ENCODE measurements at places on chromosomes 2 and 18.

DNA sequence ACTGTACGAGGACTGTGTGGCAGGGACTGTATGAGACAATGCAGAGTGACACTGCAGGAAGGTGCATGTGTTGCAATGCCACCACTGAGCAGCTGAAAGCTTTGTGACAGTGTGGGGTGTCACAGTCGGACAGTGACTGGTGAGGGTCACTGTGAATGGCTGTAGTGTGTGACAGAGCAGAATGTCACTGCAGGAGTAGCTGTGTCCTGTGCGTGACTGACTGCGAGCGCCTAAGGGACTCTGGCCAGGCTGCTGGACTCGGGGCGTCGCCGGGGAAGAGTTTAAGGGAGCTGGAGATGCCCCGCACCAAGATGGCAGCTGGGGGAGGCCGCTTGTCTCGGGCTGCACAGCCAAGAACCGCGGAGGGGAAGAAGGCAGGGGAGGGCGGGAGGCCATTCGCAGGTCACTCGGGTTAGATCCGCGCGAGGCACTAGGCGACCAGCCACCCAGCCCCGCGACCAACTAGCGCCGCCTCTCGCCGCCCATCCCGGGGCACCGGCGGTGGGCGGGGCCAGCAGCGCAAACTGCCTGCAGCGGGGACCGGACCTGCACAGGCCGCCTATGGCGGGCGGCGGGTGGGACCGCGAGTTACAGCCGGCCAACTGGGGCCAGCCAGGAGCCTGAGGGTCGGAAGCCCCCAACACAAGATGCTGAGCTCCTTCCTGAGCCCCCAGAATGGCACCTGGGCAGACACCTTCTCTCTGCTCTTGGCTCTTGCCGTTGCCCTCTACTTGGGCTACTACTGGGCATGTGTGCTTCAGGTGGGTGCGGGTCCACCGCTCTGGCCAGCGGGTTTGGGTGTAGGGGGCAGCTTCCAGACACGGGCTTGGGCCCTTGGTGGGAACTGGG, at the start of gene ABHD1:
Gene ABHD1, plus strand, starts transcription at position 514 of the 849 bp plus-strand sequence. Its CDS starts 134 bp downstream, at position 648.
- DNase-seq = no peak

- DNase-seq = no peak
Observed at GRCh38 chr2:156356014-156356754, 23.7 kb upstream of the NR4A2 start.

- no peak for DNase-seq
Observed at GRCh38 chr2:133717497-133717896, 149.2 kb upstream of the NCKAP5 start.

- no peak for DNase-seq
Observed at GRCh38 chr2:6812857-6813530, 52.7 kb downstream of the CMPK2 start.

DNA sequence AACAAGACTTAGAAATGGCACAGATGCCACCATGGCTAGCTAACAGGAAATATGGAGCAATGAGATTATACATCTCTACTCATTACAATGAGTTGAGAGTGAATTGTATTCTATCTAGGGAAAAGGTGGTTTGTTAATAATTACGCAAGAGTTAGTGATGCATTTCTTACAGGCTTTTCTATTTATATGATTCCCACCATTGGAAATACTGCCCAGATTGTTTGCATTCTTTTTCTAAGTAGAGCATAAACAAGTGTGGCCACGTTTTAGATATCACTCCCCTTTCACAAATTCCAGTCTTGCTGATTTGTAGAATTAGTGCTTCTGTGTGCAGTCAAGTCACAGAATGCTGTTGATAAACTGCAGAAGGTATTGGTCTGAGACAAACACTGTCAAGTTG, 56.6 kb downstream of the ZNF804A start:
- DNase-seq = no peak

DNA sequence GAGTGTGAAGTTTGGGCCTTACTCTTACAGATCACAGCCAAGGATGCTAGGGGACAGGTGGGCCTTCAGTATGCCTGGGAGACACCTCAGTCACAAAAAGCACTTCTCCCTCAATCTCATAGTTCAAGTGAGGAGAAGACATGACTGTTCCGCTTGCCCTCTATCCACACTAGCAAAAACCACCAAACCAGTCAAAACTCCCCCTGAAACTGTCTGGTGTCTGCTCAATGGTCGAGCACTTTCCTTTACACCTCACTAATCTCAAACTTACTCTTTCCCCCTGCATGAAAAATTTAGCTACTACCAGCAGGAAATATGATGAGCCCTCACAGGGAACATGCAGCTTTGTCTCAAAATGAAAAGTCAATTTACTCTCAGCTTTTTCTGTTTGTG, 232.2 kb downstream of the TRIB2 start:
- DNase-seq = no peak

DNA sequence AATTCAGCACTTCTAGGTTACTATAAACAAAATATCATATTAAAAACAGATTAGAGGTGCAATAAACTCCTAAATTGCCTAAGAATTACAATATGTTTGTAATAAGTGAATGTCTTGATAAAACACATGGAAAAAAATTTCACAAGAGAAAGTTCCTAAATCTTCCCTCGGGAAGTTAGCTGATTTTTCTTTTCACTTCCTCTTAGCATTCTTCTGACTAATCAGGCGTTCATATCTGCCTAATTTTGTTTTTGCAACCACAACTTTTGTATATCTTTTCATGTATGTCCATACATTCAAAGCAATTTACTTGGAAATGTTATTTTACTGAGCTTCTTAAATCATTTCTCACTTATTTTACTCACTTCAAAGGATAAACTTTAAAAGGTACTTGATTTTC, 88.5 kb downstream of the RTTN start:
- DNase-seq = no peak

- DNase-seq = no peak
Observed at GRCh38 chr18:52715991-52716390, 376.0 kb downstream of the DCC start.

DNA sequence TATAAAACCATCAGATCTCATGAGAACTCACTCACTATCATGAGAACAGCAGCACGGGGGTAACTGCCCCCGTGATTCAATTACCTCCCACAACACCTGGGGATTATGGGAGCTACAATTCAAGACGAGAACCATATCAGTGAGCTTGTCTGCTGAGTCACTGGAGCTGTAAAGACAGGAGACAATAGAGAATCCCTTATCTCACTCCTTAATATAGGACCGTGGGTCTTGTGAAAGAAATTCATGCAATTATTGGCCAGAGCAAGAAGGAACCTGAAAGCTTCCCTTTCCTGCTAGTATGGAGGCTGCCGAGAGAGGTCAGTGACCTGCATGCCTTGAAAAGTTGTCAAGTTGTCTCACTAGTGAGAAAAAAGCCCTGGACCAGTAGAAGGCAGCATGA, 9.5 kb upstream of the TNFAIP6 start:
- no peak for DNase-seq

DNA sequence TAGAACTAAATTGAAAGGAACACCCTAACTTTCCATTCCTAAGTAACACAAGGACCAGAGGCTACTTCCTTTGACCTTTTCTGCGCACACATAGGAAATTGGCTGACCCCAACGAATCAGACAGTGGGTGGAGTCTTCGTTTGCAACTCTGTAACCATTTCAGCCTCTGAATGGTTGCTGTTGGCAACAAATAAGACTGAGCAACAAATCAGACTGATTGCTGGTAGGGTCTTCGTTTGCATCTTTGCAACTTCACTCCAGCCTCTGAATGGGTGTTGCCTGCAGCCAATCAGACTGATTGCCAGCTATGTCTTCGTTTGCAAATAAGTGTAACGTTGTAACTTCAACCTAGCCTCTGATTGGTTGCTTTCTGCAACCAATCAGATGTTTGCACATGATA, 34.6 kb downstream of the USP40 start:
- no peak for DNase-seq

- DNase-seq = no peak
Observed at GRCh38 chr18:4224031-4224704, 230.9 kb downstream of the DLGAP1 start.

DNA sequence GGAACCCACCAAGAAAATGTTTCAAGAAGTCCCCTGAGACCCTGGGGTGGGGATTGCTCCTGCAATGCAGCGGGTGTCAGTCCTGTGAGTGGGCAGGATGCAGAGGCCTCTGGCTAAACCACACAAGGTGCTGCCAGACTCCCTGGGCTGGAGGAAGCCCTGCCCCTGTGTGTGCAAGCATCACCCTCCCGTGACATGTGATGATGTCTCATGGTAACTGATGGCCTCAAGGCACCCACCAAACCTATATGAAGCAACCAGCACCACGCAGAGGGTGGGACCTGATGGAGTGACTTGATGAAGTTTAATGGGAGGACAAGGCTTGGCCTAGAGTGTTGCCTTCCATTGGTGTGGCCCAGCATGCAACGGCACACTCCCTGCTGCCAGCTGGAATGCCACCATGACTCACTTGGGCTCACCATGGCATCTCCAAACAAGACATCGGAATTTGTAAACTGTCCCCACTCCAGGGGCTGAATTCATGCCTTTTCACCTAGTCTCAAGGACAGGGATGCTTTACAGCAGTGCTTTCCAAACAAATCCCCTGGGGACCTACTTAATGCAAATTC, 8.7 kb upstream of the SLC14A1 start:
- DNase-seq = no peak

GRCh38 chr2:142140434-142140845, 9.6 kb upstream of the LRP1B start:
- DNase-seq = no peak

DNA sequence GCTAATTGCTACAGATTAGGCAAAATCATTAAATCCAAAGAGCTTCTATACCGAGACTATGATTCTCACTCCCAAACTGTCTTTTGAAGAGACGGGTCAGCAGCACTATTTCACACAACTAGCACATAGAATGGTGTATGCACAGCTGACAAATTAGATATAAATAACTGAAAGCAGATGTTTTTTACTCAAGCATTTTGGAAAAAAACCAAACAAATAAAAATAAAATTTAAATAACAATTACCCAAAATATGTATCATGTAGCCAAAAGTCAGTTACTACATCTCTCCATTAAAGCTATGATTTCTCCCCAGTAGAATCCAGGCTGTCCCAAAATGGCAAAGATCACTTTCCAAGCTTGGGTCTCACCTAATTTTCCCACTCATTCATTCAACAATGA, 107.9 kb downstream of the TMEM163 start:
- DNase-seq = no peak

DNA sequence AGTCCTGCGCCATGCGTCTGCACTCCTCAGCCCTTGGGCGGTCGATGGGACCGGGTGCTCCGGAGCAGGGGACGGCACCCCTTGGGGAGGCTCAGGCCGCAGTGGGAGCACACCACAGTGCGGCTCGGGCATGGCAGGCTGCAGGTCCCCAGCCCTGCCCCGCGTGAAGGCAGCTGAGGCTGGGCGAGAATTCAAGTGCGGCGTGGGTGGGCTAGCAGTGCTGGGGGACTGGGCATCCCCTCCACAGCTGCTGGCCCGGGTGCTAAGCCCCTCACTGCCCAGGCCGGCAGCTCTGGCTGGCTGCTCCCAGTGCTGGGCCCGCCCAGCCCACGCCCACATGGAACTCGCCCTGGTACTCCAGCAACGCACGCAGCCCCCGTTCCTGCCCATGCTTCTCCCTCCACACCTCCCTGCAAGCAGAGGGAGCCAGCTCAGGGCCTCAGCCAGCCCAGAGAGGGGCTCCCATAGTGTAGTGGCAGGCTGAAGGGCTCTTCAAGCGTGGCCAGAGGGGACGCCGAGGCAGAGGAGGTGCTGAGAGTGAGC, 198.3 kb upstream of the CNTNAP5 start:
- DNase-seq = no peak

- DNase-seq = no peak
Observed at GRCh38 chr2:96502891-96503636, 2.1 kb downstream of the NEURL3 start.

DNA sequence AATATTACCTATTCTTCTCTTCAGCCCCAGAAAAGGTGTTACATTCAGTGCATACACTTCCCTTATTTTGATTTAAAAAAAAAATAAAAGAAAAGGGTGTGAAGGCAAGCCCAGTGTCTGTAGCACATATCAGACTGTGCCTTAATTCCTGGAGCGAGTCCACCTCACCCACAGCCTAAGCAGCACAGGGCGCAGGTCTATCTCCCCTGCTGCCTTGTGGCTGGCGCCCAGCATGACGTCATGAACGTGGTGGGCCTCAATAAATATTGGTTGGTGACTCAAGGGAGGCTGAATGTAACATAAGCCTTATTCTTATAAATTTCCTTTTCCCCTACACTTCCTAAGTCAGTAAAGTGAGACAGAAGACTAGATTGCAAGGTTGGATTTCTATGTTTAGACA, 26.4 kb downstream of the ST3GAL5 start:
- no peak for DNase-seq

GRCh38 chr18:60067426-60068210, 167.8 kb downstream of the PMAIP1 start:
- DNase-seq = no peak

- no peak for DNase-seq
Observed at GRCh38 chr2:8544786-8545694, 136.8 kb upstream of the ID2 start.

GRCh38 chr18:32698153-32698552, 74.7 kb downstream of the KLHL14 start:
- DNase-seq = no peak

- DNase-seq = no peak
Observed at GRCh38 chr2:217694291-217694690, 308.5 kb downstream of the TNS1 start.

DNA sequence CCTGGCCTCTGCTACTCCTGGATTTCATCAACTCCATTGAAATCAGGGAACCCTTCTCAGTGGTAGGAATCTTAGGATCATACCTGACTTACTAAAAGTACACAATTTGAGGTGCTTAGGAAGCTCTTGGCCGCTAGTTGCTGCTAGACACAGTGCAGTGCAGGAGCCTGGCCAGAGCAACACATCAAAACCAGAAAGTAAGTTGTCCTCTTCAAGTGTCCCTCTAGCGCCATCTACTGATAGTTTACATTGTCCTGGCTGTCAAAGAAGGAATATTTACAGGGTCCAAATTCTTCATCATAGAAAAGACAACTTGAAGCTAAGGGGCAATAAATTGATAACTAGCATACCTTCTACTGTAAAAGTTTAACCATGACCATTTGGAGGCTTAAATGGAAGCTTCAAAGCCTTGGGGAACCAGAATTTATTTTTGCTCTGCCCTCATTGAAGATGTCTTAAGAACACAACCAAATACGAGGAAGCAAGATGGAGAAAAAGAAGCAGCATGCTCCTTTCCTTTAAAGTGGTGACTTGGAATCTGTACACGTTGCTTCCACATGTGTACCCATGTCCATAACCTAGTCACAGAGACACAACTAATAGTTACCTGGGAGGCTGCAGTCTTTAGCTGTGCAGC, 889.1 kb upstream of the GCFC2 start:
- no peak for DNase-seq

GRCh38 chr18:47577520-47577919, 326.1 kb upstream of the SKOR2 start:
- no peak for DNase-seq

DNA sequence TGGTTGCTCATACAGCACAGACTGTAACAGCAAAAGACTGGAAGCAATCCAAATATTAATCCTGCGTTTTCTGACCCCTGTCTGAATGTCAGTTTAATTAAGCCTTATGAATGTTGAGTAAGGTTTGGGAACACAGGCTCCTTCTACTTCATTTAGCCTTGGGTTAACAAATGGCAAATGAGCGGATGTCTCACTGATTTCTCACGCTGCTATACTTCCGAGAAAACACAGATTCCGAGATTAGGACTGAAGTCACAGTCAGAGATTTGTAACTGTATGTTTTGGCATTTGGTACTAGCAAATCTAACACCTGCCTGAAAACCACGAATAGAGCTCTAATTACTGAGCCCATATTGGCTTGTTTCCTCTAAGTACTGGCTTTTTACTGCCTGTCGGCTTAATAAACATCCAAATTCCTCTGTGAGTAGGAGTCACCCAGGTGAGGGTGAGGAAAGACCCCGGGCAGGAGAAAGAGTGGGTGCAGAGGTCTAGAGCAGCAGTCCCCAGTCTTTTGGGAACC, 10.6 kb downstream of the MC5R start:
- no peak for DNase-seq

GRCh38 chr2:138087751-138088593, 123.7 kb downstream of the HNMT start:
- DNase-seq = no peak
